ENCODE measurements at places on chromosomes 16 and 17.

- no peak for DNase-seq
These were observed 17.3 kb upstream of the ENDOV start for GRCh38 chr17:80397686-80398085.

DNA sequence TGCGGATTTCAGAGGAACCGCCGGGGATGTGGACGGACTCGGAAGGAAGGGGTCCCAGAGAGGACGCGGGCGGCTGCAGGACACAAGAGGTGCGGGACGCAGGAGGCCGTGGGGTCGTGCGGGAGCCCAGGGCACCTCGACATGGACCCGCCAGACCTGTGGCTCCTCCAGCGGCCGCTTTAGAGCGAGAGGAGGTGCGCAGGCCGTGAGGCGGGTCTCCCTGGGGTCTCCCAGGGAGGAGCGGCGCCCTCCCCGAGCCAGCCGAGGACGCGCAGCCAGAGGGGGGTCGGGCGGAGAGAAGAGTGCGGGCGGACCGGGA lies 6.8 kb upstream of the FLYWCH1 start:
- DNase-seq, result no peak

DNA sequence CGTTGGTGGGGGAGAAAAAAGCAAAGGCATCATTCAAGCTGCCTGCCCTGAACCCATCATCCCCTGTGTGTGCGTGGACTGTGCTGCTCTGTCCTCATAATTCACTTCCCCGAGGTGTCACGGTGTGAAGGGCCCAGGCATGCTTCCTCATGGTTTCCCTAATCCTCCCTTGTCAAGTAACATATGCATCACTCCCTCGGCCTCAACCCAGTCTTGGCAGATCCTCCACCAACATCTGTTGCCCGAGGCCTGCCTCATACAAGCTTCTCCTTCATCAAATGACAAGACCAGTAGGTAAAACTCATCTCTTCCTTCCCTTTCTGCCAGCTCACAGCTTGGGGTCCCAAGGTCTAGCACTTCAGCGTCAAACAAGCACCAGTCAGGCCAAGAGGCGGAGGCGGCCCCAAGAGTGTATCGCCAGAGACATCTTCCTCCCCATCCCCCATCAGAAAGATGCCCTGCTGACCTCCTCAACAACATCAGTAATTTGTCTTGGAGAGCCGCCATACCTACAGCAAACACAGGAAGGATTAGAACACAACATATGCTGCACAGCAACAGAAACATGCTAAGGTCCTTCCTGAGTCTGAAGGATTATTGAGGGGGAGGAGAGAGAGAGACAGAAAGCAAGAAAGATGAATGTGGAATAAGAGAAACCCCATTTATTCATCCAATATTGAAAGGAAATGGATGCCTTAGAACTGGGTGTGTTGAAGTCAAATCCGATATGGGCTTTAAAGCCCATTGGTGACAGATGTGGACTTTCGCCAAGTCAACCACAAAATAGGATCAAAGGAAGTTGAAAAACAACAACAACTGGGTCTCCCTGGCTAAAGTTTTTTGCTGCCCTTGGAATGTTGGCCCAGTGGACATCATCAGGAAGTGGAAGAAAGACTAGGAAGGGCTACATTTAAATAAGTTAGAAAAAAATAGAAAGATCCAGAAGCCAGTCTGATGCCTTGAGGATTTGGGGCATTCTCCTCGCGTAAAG lies 38.4 kb downstream of the SOX9 start:
- DNase-seq, result peak; percentile 10

DNA sequence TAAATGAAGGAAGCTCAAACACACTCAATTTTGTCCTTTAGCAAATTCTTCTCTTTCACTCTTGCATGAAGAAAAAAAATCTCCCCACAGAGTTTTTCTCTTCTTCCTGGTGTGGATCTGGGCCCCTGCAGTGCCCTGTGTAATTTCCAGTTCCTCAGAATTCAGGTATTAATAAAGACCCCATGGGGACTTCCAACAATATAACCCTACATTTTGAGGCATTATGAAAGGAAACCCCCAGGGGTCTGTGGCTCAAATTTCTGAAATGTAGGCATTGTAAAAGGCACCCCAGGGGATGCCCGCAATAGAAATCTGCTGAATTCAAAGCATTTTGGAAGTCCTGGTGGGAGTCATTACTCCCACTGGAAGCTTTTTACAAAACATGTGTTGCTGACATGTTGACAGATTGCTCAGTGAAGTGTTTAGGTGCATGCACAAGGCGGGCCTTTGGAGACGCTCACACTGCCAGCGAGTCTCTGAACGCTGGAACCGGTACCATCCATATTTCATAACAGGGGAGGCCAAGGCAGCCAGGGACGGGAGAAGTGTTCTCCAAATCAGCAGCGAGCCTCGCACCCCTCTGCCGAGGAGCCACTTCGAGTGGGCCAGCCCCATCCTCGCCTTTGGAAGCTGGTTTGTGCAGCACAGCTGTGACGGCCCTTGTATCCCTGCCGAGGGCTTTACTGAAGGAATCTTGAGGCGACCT lies 154.0 kb downstream of the ZNF423 start:
- DNase-seq, result no peak

DNA sequence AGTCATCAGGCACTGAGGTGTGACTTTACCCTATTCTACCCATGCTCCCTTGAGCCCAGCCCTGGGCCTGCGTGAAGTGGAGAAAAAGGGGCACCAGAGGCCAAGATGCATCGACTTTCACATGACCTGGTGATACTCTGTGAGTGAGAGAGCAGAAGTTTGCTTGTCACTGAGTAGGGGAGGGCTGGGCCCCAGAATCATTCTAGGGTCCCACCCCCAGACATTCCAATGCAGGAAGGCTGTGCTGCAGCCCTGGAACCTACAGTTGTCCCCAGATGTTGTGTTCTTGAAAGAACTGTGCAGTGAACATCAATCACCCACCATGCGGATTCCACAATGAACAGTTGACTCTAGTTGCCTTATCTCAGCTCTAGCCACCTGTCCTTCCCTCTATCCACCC lies 6.2 kb upstream of the RMI2 start:
- DNase-seq, result no peak

- no peak for DNase-seq
These were observed 65.7 kb upstream of the ZNF469 start for GRCh38 chr16:88316941-88317612.

DNA sequence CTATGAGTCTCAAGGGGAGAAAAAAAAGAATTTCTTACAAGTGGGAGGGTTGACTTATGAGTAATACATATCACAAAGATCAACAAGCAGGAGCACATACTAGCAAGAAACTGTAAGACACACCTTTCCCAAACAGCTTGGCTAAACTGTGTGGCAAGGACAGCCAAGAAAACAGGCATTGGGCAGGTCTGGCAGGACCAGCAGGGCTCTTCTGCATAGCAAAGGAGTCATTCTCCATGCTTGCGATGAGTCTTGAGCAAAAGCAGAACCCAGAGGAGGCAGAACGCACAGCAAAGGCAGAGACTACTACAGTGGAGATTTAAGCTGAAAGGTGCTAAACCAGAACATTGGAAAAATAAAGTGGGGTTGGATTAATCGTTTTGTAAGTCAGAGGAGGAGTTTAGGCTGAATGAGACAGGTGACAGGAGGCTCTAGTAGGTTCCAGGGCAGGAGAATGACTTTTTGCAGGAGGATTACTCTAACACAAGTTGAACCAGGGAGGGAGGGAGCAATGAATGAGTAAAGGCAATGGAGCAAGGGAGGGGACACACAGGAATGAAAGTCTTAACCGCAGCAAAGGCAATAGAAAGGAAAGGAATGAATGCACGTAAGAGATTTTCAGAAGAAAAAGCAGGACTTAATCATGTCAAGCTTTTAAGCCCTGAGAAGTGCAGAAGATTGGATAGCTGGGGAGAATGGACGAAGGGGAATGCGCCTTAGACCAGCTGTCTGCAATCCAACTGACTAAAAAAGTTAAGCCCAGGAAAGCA lies 2.7 kb downstream of the N4BP1 start:
- DNase-seq, result peak; percentile 99

DNA sequence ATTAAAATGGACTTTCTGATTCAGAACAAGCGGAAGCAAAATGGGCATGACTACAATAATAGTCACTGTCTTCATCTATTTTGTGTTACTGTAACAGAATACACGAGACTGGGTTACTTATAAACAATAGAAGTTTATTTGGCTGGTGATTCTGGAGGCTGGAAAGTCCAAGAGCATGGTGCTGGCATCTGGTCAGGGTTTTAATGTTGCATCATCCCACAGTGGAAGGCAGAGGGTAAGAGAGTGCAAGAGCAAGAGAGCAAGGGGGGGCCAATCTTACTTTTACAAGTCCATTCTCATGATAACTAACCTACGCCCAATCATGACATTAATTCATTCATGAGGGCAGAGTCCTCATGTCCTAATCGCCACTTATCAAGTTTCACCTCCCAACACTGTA lies 189.2 kb downstream of the TOX3 start:
- no peak for DNase-seq

DNA sequence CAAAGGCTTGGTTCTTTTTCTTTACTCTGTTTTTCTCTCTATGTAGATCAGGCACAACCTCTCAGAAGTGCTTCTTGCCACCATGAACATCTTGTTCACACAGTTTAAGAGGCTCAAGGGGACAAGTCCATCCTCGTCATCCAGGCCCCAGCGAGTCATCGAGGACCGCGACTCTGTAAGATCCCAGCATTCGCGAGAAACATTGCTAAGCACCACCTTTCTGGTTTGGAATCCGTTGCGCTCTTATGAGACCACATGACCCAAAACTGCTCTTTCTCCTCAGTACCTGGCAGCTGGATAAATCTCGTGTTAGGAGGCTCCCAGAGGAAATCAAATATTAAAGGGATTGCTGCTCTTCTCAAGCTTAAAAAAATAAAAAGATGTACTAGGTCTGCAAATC lies 23.3 kb upstream of the SLC12A3 start:
- DNase-seq, result no peak

DNA sequence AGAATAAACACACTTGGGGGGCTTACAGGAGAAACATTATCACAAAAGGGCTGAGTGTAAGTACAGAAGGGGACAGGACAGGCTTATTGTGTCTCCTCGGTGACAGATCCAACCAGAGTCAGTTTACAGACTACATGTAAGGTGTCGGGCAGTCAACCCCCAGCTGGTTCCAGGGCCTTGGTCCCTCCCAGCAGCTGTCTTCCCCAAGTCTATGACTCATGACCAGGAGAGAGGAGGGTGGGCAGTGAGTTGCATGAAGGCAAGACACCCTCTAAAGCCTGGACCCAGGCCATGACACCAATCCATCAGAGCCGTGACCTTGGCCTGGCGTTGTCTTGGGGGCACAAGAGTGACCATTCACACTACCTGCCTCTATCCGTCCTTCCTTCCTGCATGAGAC lies 276.2 kb upstream of the CCL2 start:
- no peak for DNase-seq

DNA sequence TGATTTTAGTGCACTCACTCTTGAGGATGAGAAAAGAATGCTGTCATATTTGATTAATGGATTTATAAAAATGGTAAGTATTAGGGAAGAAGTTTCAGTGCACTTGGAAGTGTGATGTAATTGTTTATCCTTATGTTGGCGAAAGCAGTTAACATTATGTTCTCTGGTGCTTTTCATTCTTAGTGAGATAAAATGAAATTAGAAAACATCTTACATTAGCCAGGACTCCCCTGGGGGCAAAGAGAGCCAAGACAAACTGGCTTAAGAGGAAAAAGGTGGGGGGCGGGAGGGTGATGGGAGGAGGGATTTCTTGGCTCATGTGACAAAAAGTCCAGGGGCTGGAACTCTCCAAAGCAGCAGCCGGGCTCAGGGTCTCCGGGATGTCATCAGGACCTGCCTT lies 73.2 kb downstream of the KNOP1 start:
- no peak for DNase-seq

DNA sequence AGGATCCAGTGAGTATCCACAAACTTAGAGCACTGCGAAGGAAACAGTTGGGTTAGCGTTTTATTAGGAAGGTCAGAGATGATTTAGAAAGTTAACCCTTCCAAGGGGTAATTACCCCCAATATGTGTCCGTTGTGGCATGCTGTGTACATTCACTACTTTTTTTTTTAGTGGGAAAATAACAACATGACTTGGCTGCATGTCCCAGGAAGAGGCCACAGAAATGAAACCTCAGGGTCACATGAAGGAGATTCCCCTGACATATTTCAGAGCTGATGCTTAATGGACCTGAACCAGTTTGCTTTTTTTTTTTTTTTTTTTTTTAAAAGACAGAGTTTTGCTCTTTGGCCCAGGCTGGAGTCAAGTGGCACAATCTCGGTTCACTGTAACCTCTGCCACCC lies 167.5 kb downstream of the PRKCA start:
- no peak for DNase-seq

GRCh38 chr17:50843150-50843905 lies 7.9 kb downstream of the WFIKKN2 start:
- no peak for DNase-seq

DNA sequence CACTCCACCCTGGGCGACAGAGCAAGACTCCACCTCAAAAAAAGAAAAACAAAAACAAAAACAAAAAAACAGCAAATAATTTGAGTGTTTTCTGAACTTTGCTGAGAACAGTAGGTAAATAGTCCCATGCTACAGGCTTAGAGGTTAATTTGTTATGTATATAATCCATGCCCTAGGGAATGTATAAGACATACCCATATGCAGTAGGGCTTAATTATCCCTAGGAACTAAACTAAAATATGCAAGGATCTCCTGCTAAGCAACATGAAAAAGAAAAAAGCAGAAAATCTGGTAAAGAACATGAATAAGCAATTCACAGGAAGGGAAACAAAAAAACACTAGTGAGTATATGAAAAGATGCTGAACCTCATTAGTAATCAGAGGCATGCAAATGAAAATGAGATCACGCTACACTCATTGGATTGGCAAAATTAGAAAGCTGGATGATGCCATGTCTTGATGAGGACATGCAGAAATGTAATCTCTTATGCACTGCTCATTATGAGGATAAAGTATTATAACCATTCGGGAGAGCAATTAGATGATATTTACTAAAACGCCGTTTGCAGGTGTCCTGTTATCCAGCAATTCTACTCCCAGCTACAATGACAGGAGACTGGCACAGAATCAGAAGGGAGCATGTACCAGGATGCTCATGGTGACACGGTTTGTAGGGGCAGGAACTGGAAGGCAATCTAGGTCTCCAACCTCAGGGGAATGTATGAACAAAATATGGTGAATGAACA lies 5.6 kb downstream of the KCTD13 start:
- DNase-seq, result no peak

DNA sequence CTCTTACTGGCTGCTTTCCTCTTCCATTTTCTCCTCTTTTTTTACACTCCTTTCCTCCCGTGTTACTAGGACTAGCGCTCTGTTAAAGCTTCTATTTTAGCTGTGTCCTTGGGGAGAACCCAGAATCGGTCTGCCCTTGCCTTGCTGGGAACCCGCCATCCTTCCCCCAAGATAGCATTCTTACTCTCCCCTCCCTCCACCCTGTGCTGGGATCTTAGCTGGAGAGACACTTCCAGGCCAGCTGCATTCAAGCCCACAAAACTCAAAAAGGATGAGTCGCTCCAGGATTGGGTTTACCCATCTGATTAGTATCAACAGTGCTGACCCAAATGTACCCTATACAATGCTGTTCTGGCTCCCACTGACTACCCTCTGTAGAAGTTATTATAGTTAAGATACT lies 200.5 kb upstream of the ASIC2 start:
- DNase-seq, result no peak

- no peak for DNase-seq
These were observed 3.9 kb downstream of the XYLT1 start for GRCh38 chr16:17466876-17467275.

All from epithelial cell of esophagus (primary cell).